ENCODE measurements at places on chromosomes 11 and 22.

- DNase-seq: no peak
Measured at GRCh38 chr22:43625242-43625641, 186.9 kb downstream of the EFCAB6 start.

DNA sequence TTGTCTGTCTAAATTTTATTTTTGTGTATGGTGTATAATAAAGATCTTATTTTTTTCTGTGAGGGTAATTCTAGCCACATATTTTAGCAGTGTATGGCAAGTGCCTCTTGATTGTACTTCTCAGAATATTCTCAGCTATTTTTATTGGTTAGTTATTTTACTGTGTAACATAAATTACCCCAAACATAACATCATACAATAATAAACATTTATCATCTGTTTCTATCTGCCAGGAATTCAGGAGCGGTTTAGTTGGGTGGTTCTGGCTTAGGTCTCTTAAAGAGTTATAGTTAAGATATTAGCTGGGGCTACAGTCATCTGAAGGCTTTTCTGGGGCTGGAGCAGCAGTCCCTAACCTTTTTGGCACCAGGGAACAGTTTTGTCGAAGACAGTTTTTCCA is 47.8 kb downstream of the PPFIBP2 start:
- DNase-seq: no peak

GRCh38 chr11:79083352-79083751 is 357.5 kb downstream of the TENM4 start:
- DNase-seq: no peak

DNA sequence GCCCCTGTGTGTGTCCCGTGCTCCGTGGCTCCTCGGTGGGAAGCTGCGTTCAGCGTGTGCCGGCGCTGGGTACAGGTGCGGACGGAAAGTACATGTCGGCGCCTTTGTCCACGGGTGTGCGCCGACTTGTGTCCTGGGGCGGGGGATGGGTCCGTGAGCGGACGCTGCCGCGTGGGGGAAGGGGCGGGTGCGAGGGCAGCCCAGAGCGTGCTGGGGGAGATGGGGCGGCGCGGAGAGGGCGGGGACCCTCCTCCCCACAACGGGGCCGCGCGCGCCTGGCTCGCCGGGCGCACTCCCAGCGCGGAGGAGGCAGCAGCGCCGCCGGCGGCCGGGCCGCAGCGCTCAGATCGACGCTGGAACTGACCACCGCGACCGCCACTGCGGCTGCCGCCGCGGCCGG is 33.6 kb upstream of the RELT start:
- no peak for DNase-seq

GRCh38 chr11:83012168-83013067 is 59.3 kb downstream of the RAB30 start:
- no peak for DNase-seq

GRCh38 chr11:73126804-73127480 is 15.2 kb downstream of the FCHSD2 start:
- no peak for DNase-seq

DNA sequence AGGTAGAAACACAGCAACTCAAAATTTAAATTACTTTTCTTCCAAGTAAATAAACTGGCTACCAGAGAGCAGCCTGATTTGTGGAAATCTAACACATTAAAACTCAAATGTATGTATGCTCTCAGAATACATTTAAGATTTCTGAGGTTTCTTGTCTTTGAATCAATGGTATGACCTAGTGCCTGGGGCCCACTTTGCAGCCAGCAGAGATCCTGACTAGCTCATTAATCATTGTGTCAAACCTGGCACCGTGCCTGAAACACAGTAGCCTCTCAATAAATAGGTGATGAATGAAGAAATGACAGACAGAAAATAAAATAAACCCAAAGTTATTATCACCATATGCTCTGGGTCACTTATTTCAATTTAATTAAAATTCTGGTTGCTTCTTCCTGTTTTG is 176.2 kb upstream of the FAT3 start:
- no peak for DNase-seq

DNA sequence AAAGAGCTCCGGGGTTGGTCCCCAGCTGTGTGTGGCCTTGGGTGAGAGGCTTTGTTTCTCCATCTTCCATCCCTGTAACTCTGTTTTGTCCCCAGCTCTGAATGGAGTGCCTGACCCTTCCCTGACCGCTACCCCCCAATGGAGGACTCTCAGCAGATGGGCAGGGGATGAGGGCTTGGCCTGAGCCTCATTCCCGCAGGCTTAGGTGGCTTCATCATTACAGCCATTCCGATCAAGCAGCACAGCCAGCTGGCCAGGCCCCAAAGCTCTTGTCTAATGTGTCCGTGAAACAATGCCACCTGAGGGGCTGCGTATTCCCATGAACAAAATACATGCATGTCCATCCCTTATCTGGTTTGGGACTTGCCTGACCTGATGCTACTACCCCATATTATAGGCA is 3.9 kb upstream of the CDC42EP2 start:
- no peak for DNase-seq

DNA sequence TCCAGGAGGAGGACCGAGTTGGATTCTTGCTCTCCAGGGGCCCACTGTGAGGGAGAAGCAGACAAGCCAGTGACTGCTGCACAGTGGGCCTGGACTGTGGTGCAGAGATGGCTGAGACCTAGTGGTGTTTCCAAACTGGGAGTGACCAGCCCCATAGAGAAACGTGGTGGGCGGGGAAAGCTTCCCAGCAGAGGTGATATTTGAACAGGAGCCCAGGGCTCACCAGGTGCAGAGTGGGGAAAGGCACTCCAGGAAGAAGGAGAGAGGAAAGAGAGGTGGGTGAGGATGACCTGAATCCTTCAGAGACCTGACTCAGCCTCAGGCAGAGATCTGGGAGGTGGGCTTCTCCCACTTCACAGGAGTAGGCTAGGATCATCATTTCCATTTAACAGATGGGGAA is 52.1 kb upstream of the RASD2 start:
- no peak for DNase-seq

GRCh38 chr22:39908737-39909136 is 7.9 kb downstream of the GRAP2 start:
- no peak for DNase-seq

DNA sequence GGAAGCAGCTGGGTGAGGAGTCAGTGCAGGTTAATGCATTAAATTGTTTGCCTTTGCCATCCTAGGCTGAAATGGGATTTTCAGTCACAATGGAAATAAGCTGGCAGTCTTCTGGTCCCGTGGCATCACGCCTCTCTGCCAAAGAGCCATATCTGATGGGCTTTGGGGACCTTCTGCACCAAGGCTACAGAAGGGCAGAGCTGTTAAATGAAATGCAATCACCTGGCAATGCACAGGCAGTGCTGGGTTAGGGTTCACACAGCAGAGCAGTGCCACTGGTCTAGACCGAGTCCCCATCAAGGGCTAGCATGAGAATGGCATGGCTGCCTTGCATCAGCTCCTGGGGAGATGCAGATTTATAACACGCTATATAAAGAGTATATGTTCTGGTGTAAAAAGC is 749.2 kb downstream of the NTM start:
- no peak for DNase-seq

GRCh38 chr11:9799886-9800285 is 136.0 kb downstream of the SWAP70 start:
- no peak for DNase-seq

DNA sequence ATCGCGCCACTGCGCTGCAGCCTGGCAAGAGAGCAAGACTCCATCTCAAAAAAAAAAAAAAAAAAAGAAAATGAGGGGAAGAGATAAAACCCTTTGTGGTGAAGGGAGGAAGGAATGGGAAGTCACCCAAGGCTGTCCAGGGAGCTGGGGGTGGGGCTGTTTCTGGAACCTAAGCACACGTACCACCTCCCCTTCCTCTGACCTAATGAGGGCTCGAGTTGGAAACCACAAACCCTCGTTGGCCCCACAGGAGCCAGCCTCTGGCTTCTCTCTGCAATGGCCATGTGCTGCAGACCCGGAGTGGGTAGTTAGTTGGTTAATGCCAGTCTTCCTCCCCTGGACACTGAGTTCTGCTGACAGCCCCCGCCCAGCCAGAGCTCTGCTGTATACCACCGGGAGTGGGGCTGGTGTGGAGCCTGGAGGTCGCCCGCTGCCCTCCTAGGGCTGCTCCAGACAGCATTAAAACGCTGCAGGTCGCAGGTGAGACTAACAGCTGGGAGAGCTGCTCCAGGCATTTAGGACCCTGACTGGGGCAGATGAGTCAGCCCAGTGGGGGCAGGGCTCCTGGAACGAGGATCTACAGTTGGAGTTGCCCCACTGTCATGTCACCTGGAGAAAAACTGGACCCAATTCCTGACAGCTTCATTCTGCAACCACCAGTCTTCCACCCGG is at the start of gene LGALS12:
Gene LGALS12, plus strand, starts transcription at position 228 of the 672 bp plus-strand sequence. Its CDS starts 375 bp downstream, at position 603.
- DNase-seq: no peak

DNA sequence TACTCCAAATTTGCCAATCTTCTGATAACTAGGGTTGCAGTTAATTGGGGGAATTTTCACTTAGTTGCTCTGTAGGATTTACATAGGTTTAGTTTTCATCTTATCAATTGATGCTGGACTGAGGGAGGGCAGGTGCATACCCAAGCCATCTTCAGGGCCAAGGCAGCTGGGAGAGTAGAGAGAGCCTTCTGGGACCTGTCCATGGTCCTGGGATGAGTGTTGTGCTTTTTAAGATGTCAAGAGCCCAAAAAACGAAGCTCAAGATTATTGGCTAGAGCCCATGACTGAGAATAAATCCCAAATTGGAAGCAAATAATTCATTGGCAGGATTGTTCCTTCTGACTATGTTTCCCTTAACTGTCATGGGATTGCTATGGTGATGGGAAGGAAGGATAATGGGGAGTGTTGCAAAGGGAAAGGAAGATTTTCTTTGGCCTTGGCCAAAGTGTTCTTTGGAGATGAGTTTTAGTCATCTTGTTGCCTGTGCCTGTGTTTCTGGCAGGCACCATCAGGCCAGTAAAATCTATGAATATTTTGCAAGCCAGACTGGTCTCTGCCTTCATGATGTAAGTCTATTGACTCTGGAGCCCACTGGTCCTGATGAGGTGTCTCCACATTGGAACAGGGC is 4.5 kb downstream of the SLC22A6 start:
- DNase-seq: no peak

GRCh38 chr11:114059984-114060391 is 477 bp downstream of the ZBTB16 start:
- no peak for DNase-seq

DNA sequence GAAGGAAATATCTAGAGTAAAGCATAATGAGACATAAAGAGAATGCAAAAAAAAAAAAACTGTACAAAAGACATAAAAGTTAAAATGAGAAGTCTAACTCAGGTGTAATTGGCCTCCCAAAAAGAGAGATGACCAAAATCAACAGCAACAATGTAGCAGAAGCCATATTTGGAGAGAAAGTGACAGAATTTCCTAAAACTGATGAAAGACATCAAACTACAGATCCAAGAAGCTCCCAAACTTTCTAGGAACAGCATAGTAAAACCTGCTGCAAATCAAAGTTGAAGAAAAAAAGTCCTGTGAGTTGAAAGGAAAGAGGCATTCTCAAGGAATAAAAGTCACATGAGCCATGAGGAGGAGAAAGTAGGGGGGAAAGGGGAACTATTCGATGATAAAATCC is 231.3 kb downstream of the METTL15 start:
- no peak for DNase-seq

- DNase-seq: no peak
Measured at GRCh38 chr11:123431619-123432018, 1.6 kb downstream of the GRAMD1B start.

DNA sequence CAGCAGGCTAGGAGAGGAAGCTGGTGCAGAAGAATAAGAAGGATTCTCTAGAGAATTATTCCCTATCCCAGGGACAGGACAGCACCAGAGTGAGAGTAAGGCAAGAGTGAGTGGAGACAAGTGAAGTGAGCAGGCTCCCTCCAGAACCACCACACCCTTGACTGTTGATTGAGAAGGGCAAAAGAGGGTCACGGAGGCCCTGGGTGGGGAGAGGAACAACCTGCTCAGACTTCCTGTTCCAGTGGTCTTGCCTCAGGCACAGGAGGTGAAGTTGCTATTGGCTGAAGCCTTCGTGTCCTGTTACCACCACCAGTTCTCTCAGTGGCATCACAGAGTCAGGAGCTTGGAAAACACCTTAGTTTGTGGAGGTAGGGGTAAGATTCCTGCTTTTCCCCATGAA is 51.7 kb upstream of the CCDC89 start:
- no peak for DNase-seq

DNA sequence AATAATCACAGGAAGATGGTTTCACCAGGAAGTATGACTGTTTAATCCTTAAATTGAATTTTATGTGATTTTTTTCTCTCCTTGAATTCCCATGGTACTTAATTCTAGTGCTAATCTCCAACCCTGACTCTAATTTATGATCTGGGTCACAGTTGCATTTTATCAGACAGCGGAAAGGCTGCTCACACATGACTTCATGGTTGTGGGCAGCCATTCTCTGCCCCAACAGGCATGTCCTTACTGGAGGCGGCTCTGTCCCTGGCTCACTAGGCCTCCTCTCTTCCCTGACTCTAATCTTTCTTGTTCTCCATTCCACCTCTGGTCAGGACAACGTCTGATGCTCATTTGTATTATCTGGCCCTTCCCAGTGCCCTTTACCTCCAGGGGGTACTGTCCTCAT is 184.4 kb downstream of the CHST1 start:
- no peak for DNase-seq

- DNase-seq: no peak
Measured at GRCh38 chr11:35288309-35288708, 131.0 kb downstream of the SLC1A2 start.

GRCh38 chr11:68160100-68160695 is 39.0 kb upstream of the CHKA start:
- DNase-seq: no peak

DNA sequence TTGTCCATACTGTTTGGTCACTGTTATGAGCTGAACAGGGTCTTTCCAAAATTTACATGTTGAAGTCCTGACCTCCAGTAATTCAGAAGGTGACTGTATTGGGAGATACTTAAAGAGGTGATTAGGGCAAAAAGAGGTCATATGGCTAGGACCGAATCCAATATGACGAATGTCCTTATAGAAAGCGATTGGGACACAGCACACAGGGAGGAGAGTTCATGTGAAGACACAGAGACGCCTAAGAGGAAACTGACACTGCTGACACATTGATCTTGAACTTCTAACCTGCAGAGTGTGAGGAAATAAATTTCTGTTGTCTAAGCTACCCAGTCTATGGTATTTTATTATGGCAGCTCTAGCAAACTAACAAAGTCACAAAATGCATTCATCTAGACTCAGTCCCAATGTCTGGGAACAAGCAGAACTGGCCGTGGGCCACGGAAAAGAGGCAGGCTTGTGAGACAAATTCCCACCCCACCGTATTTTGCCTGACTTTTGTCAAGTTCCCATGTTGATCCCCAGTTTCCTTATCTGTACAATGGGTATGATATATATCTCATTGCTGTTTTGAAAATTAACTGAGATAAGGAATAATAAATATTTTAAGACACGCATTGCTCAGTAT is 295.0 kb downstream of the NTM start:
- no peak for DNase-seq

- no peak for DNase-seq
Measured at GRCh38 chr11:15638386-15638787, 523.7 kb downstream of the INSC start.
